Stimulated activated CD4-positive, alpha-beta T cell treated with anti-CD3 and anti-CD28 coated beads, Interleukin-12 subunit alpha, Interleukin-12 subunit beta, amount 100 ng/mL, for 4 hours (primary cell): ENCODE measurements at places on chromosomes 1 and 21.

GRCh38 chr1:151849126-151849525 lies 4.4 kb downstream of the THEM5 start:
- DNase-seq: no peak

DNA sequence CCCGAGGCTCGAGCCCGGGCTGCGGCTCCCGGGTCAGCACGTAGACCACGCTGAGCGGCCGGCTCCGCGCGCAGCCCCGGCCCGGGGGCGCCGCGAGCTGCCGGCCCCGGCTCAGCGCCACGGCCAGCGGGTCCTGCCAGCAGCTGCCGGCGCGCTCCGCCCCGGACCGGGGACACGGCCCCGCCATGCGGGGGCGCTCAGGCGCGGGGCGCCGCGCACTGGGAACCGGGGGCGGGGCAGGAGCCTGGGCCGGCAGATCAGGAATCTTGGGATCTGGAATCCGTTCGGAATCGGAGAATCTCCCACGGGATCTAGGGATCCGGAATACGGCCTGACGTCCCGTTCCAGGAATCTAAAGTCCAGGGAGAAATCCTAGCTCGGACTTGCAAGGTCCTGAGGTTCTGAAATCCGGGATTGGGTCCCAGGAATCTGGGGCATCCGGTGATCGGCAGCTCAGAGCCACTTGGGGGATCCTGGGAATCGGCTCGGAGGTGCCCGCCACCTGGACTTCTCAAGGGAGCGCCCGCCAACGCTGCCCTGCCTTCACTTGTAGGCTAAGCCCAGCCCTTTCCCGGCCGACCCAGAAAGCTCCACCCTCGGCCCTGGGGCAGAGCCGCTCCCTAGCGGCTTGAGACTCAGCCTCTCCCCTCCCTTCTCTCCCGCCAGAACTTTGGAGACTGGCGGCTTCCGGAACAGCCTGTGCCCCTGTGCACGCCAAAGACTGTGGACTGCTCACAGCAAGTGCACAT lies at the start of gene MAP3K6:
MAP3K6 (minus strand) TSS at position 551 of the 749 bp plus-strand sequence; CDS start at position 187, 364 bp downstream.
- peak; percentile 45 for DNase-seq

- DNase-seq: no peak
These were observed 1047.3 kb downstream of the ADGRL2 start for GRCh38 chr1:82848043-82848442.

DNA sequence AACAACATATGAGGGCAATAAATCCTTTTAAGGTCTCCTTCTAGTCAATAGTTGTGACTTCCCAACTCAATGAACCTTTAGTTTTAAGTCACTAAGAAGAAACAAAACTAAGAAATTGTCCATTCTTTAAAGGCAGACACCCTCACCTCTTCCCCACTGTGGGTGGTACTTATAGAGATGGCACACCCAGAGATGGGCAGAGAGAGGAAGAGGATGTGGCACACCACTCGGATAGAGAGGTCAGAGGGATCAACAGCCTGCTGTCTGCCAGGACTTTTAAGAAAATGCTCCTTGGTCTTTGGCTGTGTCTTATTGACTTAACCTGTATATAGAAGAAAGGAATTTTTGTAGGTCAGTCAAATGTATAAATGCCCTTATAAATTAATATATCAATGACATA lies 45.1 kb downstream of the FASLG start:
- no peak for DNase-seq

DNA sequence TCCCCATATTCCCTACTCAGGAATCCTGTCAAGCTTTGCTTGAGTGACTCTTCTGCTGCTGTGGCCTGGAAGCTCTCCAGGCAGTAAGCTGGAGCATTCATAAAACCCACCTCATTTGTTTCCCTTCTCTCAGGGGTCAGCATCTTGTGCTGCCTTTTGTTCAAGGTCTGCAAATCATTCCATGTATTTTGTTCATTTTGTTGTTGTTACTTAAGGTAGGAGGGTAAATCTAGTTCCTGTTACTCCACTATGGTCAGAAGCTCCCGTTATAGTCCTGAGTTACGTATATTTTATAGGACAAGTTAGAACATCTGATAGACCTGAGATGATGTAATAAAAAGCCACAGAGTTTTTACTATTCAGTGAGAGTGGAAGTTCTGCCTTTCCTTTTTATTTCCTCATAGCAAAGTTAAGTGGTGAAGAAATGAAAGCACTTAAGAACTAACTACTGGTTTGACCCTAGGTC lies 9.9 kb downstream of the SYNJ1 start:
- DNase-seq: no peak

GRCh38 chr1:8285103-8285502 lies 32.8 kb upstream of the SLC45A1 start:
- DNase-seq: no peak

DNA sequence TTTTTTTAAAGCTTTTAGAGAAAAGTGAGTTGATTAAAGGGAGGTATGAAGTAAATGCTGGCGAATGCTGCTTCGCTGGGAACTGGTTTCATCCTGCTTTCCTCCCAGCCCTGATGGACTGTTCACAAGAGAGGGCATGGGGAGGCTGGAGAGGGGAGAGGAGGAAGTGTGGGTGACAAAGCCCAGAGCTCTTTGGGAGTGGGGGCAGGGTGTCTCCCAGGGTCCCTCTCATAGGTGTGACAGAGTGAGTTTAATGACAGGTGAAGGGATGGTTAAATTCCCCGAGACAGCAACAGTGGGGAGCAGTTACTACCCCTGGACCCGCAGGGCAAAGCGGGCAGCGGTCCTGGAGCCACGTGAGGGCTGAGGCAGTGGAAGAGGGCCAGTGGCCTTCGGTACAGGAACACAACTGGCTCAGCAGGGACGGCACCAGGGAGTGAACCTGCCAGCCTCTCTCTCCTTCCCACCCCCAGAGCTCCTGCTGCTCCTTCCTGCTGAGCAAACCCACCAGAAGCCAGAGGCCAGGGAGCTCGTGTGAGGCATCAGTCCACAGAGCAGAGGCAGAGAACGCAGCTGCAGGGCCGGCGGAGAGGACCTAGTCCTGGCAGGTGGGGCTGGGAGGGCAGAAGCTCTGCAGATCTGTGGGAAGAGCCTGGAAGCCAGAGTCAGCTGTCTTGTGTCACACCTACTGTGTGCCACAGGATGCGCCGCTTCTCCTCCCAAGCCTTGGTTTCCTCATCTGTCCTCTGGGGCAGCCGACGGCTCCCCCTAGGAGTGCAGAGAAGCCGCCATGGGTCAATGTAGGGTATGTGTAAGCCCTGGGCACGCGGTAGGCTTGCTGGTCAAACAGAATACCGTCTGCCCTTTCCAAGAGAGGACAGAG lies 20.9 kb upstream of the LRP8 start:
- no peak for DNase-seq

GRCh38 chr1:7861452-7861851 lies 8.6 kb upstream of the UTS2 start:
- DNase-seq: no peak

DNA sequence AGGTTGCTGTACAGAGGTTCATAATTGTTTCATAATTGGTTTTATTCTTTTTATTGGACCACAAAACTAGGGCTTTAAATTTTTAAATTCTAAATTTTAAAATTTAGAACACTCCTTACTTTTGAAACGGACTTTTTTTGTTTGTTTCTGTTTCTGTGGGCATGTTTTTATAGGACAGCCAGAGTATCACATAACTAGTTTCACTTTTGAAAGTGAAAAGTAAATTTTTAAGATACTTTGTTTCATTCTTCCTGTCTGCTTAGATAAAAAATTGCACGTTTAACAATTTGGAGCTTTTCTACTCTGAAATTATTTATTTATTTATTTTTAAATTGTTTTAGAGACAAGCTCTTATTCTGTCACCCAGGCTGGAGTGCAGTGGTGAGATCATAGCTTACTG lies 29.7 kb downstream of the MDM4 start:
- DNase-seq: no peak

GRCh38 chr1:198275597-198275996 lies 118.8 kb downstream of the NEK7 start:
- no peak for DNase-seq

DNA sequence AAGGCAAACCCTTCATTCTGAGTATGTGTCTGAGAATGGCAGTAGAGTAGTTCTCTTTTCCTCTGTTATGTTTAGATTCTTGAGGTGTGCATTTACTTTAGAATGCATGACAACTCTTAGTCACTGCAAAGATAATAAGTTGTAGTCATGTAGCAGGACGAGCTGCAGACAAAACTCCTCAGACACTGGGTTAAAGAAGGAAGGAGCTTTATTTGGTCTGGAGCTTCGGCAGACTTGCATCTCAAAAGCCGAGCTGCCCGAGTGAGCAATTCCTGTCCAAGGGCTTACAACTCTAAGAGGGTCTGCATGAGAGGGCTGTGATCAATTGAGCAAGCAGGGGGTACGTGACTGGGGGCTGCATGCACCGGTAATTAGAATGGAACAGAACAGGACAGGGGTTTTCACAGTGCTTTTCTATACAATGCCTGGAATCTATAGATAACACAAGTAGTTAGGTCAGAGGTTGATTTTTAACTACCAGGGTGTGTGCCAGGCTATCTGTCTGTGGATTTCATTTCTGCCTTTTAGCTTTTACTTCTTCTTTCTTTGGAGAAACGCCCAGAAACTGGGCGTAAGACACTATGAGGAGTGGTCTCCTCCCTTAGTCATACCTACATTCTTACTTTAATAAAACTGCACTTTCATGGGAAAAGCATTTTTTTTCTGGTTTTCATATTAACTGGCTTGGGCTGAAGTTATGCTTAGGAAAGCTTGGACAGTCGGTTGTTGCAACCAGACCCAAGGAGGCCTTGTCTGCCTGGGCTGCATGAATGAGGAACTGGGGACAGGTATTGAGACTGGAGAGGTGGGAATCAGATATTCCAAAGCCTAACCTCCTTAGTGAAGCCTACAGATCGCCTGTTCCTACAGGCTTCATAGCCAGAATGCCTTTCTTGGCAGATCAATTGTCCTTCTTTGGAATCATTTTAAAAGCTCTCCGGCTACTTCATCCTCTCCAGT lies 115.1 kb downstream of the RHOU start:
- DNase-seq: no peak

DNA sequence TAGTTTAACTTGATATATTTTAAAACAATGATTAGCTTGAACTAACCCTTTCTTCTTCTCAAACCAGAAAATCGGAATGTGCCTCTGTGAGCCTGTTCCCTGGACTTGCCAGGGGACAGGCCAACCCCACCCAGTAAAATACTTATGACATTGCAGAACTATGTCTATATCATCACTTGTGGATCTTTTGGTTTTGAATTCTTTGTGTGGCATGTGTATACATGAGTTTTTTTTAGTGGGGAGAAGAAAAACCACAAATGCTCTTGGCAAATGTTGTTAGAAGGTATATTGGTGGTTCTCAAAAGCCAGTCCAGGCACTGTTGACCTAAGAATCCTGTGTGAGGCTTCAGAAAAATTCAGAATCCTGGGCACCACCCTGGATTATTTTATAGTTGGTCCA lies 347.4 kb downstream of the SIPA1L2 start:
- no peak for DNase-seq

DNA sequence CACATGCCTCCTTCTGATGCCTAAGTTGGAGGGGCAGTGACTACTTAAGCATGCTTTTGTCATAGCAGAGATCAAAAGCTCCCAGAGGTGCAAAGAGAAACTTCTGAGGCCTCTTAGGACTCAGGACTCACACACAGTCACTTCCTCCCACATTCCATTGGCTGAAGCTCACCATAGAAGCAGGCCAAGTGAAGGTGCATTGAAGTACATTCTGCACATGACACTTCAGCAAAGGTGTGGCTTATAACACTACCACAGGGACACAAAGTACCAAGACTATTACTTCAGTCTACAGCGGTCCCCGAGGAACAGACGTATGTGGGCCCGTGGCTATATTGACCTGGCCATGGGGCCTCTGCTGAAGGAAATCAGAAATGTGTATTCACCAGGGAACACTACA lies 2.5 kb upstream of the POGK start:
- no peak for DNase-seq

DNA sequence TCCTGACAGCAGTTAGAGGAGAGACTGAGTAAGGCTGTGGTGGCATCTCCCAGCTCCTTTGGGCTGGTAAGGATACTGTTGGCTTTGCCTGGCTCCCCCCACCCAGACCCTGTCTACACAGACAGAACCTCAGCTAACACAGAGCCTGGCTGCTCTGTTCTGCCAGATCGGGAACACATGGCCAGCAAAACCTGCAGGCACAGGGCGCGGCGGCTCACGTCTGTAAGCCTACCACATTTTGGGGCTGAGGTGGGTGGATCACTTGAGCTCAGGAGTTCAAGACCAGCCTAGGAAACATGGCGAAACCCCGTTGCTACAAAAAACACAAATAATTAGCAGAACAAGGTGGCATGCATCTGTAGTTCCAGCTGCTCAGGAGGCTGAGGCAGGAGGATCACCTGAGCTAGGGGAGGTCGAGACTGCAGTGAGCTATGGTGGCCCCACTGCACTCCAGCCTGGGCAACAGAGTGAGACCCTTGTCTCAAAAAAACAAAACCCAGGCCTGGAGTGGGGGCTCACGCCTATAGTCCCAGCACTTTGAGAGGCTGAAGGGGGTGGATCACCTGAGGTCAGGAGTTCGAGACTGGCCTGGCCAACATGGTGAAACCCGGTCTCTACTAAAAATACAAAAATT lies 6.7 kb downstream of the CSTB start:
- DNase-seq: no peak

DNA sequence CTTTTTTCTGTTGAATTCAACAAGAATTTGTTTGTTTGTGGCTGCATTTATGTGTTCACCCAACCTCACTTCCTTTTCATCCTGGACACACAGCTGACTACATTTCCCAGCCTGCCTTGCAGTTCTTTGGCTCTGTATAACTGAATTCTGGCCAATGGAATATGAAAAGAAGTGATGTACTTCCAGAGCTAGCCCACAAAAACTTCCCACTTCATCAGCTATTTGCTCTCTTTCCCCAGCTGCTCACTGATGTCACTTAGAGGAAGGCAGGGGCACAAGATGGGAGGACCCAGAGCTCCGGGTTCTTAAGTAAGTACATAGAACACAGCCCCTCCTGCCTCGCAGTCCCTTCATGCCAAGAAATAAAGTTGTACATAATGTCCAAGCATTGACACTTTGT lies 235.0 kb upstream of the FGGY start:
- no peak for DNase-seq

DNA sequence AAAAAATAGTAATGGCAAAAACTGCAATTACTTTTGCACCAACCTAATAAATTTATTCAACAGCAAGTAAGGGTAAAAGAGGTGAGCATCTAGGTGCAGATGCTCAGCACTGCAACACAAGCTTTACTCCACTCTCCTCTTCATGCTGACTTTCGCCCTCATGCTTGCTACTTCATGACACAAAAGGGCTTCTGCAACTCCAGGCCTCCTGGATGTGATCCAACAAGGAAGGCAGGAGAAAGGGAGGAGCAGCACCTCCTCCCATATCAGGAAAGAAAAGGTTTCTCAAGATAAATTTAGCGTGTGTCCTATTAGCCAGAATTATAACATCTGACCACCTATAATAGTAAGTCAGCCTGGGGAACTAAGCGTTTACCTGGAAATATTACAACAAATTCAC lies 11.6 kb downstream of the SYF2 start:
- no peak for DNase-seq

- no peak for DNase-seq
These were observed 210.9 kb downstream of the LTN1 start for GRCh38 chr21:28781602-28782276.
